Articular chondrocyte of knee joint (primary cell): ENCODE measurements at places on chromosomes 12 and 14. TPM values are rescaled to one million over a fixed set of nuclear protein-coding genes. Genes with fewer than 3 reads are reported as not detected.

The TEX22 gene
- 0.39 and 0.43 TPM in 2 replicates for total RNA-seq

The POTEM gene
- not detected in 2 replicates for total RNA-seq

The NR1H4 gene
- total RNA-seq, result not detected in 2 replicates

The GNPTAB gene
- total RNA-seq, result 56.7 and 59.1 TPM in 2 replicates

The SMCO2 gene
- total RNA-seq, result 0.43 and 1.6 TPM in 2 replicates

The SYNJ2BP gene
- total RNA-seq, result 21.9 and 22.5 TPM in 2 replicates

The P2RX2 gene
- total RNA-seq, result not detected in 2 replicates

The JPH4 gene
- total RNA-seq, result not detected in 2 replicates
